Thoracic aorta (tissue), 2 donors: ENCODE measurements at places on chromosomes 1 and 21.

GRCh38 chr21:13937236-13937635, 273.5 kb downstream of the LIPI start:
- DNase-seq: no peak

DNA sequence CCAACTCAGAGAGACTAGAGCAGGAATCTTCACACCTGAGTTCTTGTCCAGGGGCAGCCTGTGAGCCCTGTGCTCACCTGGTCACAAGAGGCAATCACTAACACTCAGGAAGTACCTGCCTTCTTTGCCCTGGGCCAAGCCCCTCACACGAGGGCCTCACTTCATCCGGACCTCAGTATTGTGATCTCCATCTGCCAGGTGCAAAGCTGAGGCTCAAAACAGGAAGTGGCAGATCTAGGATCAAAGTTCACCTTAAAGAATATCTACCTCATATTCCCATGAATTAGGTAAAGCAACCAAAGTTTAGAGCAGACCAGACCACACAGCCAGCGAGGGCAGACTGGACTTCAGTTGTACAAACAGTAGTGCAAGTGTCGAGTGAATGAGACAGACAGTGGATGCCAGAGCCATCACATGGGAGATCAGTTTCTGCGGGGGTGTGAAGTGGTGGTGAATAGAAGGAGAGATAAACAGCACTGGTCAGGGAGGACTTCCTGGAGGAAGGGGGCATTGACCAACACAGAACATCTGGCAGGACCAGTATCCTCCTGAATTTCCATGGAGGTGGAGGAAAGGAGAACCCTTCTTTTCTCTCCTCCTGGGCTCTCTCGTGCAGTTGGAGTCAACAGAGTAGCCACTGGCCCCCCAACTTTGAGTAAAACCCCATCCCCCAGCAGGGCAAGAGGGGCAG, 116.6 kb upstream of the ZBTB40 start:
- DNase-seq: no peak

GRCh38 chr1:153662269-153662668, 3.8 kb downstream of the SNAPIN start:
- no peak for DNase-seq

GRCh38 chr1:147185432-147185831, 13.2 kb upstream of the PRKAB2 start:
- no peak for DNase-seq

GRCh38 chr1:235646463-235646862, 3.1 kb downstream of the GNG4 start:
- DNase-seq: no peak

DNA sequence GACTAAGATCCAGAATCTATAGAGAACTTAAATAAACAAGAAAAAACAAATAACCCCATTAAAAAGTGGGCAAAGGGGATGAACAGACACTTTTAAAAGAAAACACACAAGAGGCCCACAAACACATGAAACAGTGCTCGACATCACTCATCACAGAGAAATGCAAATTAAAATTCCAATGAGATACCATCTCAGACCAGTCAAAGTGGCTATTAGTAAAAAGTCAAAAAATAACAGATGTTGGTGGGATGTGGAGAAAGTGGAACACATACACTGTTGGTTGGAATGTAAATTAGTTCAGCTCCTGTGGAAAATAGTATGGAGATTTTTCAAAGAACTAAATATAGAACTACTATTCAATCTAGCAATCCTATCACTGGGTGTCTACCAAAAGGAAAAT, 143.1 kb downstream of the IFI44 start:
- no peak for DNase-seq

DNA sequence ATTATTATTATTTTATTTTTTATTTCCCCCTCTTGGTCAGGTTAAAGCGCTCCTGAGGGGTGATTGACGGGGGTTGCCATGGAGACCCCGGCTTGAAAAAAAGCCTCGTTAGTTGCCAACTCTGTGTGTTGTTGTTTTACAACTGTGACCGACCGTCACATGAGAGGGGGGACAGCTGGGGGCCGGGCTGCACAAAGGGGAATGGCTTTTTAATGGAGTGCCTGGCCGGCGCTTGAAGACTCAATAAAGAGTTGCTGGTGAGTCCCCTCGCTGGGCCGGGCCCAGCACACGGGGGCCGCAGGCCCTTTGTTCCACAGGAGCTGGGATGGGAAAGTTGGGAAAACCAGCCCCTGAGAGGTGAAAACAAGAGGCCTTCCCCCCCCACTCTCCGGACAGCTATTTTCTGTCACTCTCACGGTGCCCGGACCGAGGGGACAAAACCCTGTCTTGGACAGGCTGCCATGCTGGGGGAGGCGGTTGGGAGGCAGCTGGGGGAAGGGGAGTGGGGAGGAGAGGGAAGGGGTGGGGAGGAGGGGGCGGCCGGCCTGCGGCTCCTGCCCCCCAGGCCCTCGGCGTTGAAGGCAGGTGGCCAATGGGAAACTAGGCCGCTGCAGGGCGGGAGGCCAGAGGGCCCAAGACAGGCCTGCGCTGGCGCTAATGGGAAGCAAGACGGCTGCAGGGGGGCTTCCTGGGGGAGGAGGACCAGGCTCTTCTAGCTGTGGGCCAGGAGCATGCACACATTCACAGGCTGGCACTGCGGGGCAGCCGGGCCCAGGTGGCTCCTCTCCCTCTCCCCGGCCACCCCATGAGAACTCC, 67.6 kb downstream of the CASZ1 start:
- DNase-seq: no peak

- no peak for DNase-seq
These were observed 2.5 kb upstream of the LINGO4 start for GRCh38 chr1:151807766-151808165.

DNA sequence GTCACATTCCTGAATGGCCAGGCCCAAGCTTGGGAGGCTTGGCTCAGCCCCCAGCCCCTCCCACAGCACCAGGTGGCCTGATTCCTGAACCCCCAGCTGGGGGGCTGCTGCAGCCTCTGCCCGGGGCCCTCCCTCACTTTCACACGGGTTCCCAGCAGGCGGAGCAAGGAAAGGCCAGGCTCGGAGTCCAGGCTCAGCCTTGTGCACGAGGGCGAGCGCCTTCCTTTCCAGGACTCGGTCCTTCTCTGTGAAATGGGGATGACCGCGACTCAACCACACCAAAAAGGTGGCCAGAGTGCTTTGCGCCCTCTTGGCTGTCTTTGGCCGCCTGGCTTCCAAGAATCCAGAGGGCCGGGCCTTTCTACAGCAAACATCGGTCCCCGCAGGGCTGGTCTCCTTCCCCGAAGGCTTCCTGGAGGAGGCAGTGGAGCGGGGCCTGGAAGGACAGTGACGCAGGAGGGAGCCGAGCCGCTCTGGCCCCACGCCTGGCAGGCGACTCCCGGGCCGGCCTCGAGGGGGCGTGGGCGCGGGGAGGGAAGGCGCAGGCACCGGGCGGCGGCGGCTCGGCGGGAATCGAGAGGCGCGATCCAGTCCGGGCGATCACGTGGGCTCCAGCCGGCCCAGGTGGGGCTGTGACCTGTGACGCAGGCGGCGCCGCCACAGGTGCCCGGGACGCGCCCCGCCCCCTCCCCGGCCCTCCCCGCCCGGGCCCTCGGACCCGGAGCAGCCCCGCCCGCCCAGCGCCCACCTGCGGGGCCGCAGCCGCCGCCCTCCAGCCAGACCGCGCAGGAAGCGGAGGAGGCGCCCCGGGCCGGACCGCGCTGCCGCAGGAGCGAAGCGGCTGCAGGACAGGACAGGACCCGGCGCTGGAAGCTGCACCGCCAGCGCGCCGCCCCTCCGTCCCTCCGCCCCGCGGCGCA, at the start of gene ARHGEF16:
ARHGEF16 (plus strand) TSS at position 775 of the 920 bp plus-strand sequence. CDS start 8,420 bp downstream, outside the sequence.
- DNase-seq: no peak

- DNase-seq: no peak
These were observed 16.7 kb upstream of the GPX7 start for GRCh38 chr1:52585474-52585873.

DNA sequence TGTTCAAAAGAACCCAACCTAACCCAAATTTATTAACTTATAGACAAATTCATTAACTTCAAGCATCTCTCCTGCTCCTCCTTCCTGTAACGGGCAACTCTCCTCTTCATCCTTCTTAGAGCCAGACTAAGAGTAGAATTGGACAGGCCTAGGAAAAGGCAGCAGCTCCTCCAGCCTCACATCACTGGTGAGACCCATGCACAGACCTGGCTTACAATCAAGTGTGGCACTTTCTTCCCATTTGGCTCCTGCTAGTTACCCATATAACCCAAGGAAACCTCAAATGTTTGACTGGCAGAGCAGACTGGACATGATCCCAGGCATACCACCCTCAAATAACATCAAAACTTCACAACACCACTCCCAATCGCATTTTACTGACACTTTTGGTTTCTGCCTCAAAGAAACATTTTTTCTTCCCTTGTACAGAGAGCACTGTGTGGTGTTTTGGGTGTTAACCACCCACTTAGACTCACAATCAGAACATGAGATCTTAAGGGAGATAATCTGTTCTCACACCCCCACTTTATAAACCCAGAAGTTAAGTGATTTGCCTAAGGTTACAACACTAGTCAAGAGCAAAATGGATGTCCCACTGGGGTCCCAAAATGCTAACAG, 101.4 kb downstream of the SIPA1L2 start:
- DNase-seq: no peak

DNA sequence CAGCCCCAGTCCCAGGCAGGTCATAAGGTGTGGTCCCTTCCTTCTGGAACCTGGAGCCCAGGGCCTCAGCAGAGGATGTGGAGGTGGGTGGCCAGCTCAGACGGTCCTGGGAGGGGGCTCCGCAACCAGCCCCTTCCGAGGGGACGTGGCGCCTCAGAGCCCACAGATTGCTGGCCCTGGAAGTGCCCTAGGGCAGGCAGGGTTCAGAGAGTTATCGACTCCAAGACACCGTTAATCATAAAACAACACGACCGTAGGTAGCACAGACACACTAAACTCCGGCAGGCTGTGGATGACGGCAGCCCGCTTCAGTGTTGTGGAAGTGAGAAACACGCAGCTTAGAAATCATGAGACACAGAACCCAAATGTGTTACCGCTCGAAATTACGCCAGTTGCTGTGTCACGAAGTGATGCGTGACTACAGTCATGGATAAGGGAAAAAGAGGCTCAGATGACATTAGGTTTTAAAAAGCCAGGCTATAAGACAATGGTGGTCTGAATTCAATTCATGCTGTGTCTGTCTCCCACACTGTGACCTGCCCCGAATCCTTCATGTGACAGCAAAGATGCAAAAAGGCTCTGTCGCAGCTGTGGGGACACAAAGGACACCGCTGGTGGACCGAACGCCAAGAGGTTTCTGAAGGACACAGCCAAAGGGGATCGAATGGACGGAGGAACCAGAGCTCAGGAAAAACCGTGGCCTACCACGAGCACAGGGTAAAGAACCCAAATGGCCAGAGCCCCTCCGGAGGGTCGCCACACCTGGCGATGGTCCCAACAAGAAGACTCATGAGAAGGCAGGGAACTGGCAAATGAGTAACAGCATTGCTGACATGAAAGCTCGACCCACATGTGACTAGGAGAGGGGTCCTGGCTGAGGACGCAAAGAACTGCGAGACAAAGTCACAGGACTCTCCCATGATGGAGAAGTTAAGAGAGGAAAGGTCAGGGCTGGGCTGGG, 1.7 kb upstream of the SUMO3 start:
- no peak for DNase-seq

DNA sequence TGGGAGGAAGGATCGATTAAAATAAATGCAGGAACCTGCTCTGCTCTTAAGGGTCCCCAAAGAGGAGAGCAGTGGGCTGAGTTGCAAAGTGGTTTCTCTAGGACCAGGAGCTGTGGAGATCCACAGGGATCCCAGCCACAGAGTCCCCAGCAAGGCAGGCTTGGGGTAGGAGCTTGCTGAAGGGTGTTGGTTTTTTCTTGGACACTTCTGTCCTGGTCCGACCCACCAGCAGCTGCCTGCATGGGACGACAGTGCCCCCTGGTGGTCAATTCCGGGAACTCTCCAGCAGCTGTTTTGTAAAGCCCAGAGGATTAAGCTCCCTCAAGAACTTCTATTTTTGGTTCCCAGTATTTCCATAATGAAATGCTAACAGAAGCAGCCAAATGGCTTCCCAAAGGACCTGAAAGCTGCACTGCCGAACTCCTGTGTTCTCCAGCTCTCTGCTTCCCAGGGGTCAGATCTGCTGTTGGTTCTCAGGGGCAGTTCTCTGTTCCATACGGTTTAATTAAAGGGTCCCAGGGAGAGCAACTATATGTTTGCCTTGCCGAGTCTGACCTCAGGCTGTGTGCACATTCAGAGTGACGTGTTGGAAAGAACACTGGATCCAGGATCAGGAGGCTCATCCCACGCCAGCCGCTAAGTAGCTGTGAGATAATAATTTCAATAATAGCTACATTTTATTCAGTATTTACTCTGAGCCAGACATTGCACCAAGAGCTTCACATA, 23.2 kb downstream of the NENF start:
- DNase-seq: peak; percentile 70

- DNase-seq: no peak
These were observed 100.9 kb downstream of the DDX20 start for GRCh38 chr1:111856411-111857185.

DNA sequence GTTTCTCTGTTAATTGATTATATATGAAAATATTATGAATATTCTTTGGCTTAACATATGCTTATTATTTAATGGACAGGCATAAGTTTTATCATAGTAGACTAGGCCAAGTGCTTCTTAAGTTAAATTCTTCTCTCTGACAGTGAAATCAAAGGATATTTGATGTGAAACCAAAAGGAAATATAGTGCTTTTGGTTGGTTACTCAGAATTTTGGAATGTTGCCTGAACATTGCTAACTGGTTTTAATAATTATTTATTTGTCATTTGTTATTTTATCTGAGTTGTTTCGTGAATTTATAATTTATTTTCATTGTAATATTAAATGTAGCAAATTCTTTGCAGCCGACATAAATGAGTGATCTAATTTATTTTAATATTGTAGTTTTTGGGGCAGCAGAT, 18.3 kb downstream of the HOOK1 start:
- no peak for DNase-seq

GRCh38 chr1:175204330-175204729, 11.8 kb upstream of the KIAA0040 start:
- DNase-seq: no peak

- no peak for DNase-seq
These were observed 47.6 kb downstream of the ACP6 start for GRCh38 chr1:147622731-147623130.

DNA sequence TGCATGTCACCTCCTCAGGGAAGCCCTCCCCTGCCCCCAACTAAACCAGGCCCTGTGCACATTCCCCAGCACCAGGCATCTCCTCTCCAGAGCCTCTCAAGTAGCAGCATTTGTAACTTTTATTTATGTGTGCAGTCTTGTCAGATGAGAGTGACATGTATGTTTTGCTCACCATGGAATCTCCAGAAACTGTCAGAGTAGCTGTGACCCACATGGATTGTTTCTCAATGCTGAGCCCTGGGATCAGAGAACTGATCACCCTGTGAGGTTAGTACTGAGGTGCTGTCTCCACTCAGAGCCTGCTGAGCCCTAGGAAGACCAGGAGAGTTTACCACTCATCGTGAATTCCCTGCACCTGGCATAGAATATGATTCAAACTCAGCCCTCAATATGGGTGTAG, 190.9 kb upstream of the EDN2 start:
- DNase-seq: no peak

- no peak for DNase-seq
These were observed 19.1 kb downstream of the ASPM start for GRCh38 chr1:197127246-197127912.

- no peak for DNase-seq
These were observed 4.8 kb upstream of the LRRC8B start for GRCh38 chr1:89519779-89520358.
